ENCODE measurements at places on chromosomes 3 and 15. TPM values are rescaled to one million over a fixed set of nuclear protein-coding genes. Genes with fewer than 3 reads are reported as not detected.

DNA sequence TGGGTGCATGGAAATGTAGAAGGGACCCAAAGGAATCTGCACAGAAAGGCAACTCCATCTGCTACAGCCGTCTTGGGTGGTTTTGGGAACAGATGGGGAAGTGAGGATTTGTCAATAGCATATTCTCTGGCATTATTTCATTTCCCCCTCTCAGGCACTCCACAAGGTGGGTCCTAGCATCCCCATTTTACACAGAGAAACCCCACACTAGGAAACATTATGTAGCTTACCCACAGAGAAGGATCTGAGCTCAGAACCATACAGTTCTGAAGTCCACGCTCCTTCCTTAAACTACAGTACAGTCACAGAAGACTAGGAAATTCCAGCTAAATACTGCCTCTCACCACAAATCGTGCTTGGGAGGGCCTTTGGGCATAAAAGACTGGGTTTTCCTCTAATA lies 61.2 kb upstream of the CTNNB1 start:
- no peak for DNase-seq

TRIM42 gene
- not detected for polyA plus RNA-seq

GRCh38 chr3:21587894-21588293 lies 163.1 kb downstream of the ZNF385D start:
- no peak for DNase-seq

DNA sequence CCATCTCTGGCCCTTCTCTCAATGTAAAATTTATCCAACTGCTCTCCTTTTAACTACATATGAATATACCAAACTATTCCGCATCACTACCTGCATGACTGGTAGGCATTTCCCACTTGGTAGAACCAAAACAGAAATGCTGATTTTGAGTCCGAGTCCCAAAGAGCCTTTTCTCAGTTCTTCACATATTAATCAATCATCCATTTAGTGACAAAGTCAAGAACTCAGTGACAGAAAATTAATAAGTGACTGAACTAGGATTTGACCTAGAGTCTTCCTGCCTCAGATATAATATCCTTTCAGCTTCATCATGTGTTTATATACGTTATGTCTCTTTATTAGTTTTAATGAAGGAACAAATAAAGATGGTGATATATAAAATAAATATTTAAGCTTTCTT lies 700.6 kb upstream of the GOLIM4 start:
- DNase-seq, result no peak

GRCh38 chr3:18211116-18211515 lies 214.0 kb downstream of the SATB1 start:
- no peak for DNase-seq

GRCh38 chr3:177026505-177027277 lies 170.6 kb downstream of the TBL1XR1 start:
- DNase-seq, result no peak

- no peak for DNase-seq
These were observed 119.3 kb downstream of the MEGF11 start for GRCh38 chr15:66134284-66134683.

CPLX3 gene
- polyA plus RNA-seq, result not detected

- no peak for DNase-seq
These were observed 30.6 kb downstream of the CYP19A1 start for GRCh38 chr15:51307811-51308210.

STRIT1 gene
- not detected for polyA plus RNA-seq

DNA sequence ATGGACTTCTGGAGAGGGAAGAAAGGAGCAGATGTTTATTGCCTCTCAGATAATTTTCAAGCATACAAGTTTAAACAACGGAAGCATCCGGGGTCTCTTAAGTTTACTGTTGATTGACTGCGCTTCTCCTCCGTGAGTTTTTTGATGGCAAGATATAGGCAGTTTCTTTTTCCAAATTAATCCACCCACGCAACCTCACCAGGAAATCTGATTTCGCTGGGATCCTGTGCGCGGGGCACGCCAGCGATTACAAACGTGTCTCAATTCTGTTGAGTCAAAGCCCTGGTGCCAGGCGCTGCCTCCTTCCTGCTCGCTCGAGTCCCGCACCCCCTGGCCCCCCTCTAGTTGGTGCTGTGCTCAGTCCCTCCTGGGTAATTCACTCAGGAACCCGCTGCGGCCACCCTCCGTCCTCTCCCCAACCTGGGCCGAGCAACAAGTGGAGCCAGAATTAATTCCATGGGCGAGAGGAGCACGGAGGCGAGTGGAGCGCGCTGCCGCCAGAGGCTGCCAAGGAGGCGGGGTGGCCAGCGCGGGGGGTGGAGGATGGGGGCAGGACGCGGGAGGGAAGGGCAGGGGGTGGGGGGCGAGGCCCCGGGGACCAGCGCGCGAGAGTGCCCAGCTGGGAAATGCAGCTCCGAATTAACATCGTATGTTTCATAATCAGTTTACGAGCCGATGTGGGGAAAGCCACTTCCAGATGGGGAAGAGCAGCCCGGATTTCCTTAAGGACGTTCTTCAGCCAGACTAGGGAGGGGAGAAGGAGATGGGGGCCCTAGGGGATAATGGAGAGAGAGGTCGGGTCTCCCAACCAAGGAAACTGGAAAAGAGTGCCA lies 6.0 kb downstream of the WNT5A start:
- no peak for DNase-seq

DNA sequence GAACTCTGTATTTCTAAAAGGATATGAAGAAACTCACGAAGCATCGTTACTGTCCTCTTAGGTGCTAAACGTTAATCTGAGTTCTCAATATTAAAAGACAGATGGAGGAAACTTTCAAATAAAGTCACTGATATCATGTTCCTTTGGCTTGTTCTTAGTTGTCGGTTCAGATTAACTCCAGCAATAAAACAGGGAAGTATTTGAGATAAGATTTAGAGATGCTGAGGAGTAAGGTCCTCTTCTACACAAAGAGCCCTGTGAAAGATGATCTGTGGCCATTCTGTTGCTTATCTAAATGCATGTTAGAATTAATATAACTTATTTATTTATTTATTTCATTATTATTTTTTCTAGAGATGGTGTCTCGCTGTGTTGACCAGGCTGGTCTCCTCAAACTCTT lies 19.2 kb downstream of the AKAP13 start:
- no peak for DNase-seq

- no peak for DNase-seq
These were observed 100.4 kb downstream of the MYO5A start for GRCh38 chr15:52428297-52428696.

DNA sequence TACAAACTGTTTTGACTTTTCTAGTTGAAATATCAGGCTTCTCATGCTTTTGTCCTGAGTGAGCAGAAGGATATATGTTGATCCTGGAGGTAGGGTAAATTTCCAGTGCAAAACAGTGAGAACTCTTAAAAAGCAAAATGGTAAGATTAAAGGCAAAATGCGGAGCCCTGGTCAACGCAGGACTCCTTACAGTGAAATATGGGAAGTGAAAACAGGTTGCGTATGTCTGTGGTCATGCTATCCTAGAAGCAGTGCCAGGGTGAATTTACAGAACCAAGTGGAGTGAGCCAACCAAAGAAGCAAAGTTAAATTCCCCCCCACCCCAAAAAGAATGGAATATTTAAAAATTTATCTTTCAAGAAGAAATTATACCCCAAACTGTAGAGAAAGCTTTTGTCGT lies 256.4 kb downstream of the NR2F2 start:
- DNase-seq, result no peak

GRCh38 chr3:96994988-96995387 lies 180.6 kb downstream of the EPHA6 start:
- no peak for DNase-seq

- no peak for DNase-seq
These were observed 17.6 kb downstream of the VGLL4 start for GRCh38 chr3:11626084-11626463.

DNA sequence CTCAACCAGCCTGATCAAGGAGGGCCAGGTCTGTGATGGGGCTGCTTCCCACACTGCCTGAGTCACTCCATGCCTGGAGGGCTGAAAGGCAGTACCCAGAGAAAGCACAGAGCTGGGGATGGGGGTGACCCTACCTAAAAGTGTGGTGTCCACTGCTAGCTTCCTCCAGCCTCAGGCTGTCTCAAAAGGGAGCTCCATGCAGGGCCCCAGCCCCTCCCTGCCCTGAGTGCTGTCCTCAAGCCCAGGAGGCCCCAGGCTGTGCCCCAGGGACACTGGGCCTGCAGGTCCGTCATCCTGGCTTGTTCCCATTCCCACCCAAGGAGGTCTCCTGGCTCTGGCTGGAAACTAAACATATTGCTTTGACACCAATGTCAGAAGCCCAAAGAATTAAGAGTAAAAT lies 56.8 kb downstream of the ZNF445 start:
- no peak for DNase-seq

- peak; percentile 29 for DNase-seq
These were observed 66.4 kb upstream of the NR2E3 start for GRCh38 chr15:71743861-71744382.

GRCh38 chr15:63250312-63250965 lies 27.0 kb upstream of the APH1B start:
- no peak for DNase-seq

GUCA1C gene
- polyA plus RNA-seq, result not detected

DNA sequence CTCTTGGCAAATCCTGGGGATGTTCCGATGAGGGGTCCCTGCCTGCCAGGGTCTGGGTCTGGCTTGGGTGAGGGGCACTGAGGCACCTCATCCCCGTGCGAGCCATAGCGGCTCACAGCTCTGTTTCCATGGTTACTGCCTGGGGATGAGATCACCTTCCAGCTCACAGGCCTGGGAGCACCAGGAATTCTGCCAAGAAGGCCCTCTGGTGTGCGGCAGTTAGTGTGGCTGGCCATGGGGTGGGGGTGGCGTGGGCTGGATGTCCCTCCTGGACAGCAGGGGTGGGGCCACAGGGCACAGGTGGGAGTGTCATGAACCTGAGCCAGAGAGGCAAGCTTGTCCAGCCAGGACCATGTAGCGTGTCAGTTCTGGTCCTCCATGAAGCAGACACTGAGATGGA lies 22.1 kb upstream of the PRR23E start:
- DNase-seq, result no peak

- DNase-seq, result no peak
These were observed 5.3 kb upstream of the GCSAM start for GRCh38 chr3:112138219-112138969.

- no peak for DNase-seq
These were observed 46.4 kb downstream of the ZNF106 start for GRCh38 chr15:42444415-42445063.

BSN gene
- not detected for polyA plus RNA-seq

GRCh38 chr3:17972959-17973906 lies 230.8 kb upstream of the TBC1D5 start:
- no peak for DNase-seq

SPINK8 gene
- not detected for polyA plus RNA-seq

DNA sequence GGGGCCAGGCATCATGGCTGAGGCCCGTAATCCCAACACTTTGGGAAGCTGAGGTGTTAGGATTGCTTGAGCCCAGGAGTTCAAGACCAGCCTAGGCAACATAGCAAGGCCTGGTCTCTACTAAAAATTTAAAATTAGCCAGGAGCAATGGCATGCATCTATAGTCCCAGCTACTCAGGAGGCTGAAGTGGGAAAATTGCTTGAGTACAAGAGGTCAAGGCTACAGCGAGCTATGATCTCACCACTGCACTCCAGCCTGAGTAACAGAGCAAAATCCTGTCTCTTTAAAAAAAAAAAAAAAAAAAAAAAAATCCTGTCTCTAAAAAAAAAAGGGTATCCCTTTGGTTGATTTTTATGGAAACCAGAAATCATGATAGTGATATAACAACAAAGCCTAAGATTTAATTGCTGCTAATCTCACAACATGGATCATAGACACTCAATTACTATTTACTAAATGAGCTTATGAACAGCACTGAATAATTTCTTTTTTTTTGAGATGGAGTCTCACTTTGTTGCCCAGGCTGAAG lies 12.1 kb downstream of the PCLAF start:
- no peak for DNase-seq

GRCh38 chr15:35130245-35130644 lies 45.1 kb upstream of the NANOGP8 start:
- no peak for DNase-seq

- no peak for DNase-seq
These were observed 71.9 kb upstream of the CHL1 start for GRCh38 chr3:124557-125179.

TTC21A gene
- polyA plus RNA-seq, result 0.67 TPM

- DNase-seq, result no peak
These were observed 7.1 kb downstream of the NPTN start for GRCh38 chr15:73626072-73626471.

DNA sequence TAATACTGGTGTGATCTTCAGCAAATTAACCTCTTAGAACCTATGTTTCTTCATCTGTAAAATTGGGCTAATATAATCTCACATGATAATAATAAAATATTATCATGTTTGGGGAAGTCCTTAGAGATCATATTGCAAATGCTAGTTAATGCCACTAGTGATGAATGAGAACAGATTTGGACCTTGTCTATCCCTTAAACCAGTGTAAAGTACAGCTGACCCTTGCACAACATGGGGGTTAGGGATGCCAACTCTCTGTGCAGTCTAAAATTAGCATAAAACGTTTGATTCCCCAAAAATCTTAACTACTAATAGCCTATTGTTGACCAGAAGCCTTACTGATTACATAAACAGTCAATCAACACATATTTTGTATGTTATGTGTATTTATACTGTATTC lies 141.2 kb downstream of the B3GALNT1 start:
- no peak for DNase-seq

DNA sequence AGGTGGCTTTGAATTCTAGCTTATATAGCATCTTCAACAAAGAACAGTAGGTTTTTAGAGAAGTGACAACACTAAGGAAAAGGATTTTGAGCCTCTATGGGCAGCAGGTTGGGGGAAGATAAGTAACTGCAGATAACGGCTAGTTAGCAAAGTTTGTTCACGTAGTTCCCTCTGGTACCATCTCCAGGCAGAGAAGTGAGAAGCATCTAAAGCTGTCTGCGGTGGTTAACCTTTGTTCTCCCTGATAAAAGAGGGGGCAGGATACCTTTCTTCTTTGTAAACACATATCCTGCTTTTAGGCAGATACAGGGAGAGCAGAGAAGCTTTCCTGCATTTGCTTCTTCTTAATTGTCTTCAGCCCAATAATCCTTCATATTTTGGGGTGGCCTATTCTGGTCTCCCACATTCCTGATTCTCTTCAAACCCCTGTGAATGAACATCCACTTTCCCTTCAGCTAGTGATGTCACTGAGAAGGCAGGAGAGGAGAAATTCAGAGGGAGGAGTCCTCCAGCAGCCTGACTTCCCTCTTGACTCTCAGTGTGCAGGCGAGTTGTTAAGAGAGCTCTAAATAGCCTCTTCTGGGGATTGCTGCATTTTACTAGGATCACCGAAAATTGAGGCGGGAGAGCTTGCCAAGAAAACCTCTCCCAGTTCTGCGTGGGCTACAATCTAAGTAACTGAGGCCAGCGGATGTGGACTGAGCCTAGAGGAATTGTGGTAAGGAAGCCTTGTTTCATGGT lies 393.7 kb upstream of the C2CD4B start:
- DNase-seq, result no peak

SEMA6D gene
- not detected for polyA plus RNA-seq

GRCh38 chr15:50764461-50765194 lies 878 bp downstream of the SPPL2A start:
- DNase-seq, result no peak

DNA sequence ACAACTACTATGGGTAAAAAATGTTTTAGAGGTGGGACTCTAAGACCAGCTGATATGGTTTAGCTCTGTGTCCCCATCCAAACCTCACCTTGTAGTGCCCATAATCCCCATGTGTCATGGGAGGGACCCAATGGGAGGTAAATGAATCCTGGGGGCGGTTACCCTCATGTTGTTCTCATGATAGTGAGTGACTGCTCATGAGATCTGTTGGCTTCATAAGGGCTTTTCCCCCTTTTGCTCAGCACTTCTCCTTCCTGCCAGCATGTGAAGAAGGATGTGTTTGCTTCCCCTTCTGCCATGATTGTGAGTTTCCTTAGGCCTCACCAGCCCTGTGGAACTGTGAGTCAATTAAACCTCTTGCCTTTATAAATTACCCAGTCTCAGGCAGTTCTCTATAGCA lies 45.7 kb downstream of the FAM98B start:
- no peak for DNase-seq

SLTM gene
- polyA plus RNA-seq, result 91.5 TPM

All from CD8-positive, alpha-beta memory T cell (primary cell).